ENCODE measurements at places on chromosomes 7 and 10.
A peak's percentile ranks its signal among the peaks of the same experiment; 100 is the strongest.

GRCh38 chr10:17031637-17032635 is 97.7 kb downstream of the CUBN start:
- no peak for DNase-seq

DNA sequence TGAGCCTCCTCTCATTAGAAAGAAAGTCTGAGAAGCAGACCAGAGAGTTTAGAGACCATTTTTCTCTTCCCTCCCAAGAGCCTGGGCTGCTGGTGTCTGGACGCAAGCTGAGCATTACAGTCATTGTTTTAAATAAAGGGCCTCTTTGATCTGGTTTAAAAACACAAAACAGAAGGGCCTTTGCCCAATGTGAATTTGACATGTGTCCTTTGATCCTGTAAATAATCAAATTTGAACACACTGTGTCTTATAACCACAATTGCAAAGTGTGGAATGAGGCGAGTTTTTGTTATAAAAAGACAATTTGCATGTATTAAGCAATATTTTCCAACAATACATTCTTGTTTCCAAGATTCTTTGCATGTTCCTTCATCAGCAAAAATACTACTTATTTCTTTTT is 158.5 kb downstream of the C7orf25 start:
- no peak for DNase-seq

DNA sequence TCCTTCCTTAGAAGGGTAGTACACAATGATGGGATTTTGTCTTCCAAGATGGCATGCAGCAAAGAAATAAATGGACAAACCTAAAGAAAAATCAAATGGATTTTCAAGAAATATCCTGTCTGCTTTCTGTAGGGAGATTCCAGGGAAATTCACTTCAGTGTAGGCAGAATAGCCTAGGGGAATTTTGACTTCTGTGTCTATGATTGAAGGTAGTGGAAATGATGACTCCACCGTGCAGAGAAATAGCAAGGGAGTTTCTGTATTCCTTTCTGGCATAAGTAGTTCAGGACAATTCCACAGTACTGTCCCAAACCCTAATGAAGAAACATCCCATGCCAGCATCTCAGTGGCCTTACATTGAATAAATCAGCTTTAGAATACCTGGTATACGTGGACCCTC is 9.5 kb downstream of the ATOH7 start:
- no peak for DNase-seq

- no peak for DNase-seq
These were observed 158.9 kb downstream of the ELMO1 start for GRCh38 chr7:37289781-37290180.

DNA sequence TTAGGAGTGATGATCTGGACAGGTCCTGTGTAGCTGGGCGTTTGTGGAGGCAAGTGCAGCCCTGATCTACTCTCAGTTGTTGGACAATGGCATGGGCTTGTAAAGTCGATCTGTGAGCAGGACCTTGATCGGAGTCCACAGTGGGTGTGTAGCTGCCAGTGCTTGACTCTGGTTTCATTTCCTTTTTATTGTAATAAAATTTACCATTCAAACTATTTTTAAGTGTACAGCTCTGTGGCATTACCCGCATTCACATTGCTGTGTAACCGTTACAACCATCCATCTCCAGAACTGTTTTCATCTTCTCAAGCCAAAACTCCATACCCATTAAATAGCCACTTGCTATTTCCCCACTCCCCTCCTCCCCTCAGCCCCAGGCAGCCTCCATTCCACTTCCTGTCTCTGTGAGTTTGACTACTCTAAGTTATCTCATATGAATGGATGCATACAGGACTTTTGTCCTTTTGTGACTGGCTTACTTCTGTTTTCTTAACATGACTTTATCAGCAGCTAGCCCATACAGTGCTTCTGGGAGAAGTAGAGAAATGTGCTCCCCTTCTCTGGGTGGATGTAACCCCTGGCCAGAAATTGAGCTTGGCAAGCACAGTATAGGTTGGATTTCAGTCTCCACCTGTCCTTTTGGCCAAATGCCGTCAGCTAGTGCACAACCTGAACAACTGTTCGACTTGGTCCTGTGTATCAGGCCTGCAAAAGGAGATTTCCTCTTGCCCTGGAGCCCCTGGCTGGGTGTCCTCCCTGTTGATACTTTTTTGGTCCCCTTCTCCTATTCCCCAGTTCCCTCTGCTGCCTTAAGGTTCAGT is 180.0 kb downstream of the LRMDA start:
- no peak for DNase-seq

DNA sequence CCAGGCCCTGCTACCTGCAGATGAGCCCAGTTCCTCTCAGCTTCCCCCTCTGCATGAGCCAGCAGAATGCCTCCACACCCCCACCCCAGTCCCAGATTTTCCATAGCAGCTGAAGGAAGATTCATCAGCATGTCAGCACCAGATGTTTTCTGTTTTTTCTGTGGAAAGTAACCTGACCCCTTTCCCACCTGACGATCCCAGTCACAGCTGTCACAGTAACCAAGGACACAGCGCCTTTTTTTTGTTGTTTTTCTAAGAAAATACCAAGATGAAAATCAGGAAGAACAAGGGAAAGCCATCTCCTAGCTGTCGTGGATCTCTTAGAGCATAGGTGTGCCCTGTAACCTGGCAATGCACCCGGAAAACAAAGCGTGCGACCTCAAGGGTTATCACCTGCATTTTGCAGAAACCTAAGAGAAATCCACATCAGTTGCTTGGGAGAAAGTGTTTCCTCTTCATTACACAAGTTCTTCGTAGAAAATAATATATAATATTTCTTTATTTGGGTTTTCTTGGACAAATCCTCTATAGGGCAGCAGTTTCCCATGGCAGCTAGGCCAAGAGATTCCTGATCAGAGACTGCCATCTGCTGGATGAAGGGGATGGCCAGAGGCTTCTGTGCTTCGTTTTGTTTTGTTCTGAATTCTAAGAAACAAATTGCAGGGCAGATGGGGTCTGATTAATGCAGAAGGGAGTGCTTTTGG is 401.9 kb downstream of the TNS3 start:
- peak; percentile 89 for DNase-seq

- DNase-seq, result no peak
These were observed 66.5 kb upstream of the SVIL start for GRCh38 chr10:29701306-29701705.

DNA sequence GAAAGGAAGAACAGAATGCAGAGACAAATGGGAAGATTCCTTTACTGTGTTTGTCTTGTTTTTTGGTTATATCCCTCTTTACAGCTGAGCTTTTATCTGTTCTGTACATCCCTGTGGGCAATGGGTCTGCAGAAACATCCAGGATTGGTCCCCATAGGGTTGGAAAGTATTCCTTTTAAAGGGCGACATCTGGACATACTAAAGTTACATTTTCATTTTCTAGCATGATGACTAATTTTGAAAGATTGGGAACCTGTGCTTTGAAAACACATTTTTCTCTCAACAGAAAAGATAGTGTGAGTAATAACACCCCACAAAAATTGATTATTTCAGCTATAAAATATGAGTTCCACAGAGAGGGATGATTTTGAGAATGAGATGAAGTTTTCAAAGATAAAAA is 435.8 kb downstream of the GPAM start:
- DNase-seq, result no peak

DNA sequence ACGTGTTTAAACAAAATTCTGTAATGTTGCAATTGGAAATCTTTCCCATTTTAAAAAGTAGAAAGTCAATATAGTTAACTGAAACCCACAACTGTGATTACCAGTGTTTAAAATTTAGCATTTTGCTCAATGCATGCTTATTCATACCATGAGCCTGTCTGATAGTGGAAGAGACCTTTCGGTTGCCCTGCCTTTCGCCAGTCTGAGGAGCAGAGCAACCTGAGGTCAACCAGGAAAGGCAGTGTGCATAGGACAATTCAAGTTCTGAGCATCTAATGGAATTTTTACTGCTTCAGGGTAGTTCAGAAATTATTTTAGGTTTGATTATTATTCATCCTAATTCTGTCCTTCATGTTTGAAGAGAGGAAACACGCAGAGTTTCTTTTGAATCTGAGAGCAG is 100.8 kb downstream of the CUBN start:
- DNase-seq, result no peak

GRCh38 chr7:122416336-122416735 is 111.8 kb upstream of the FEZF1 start:
- no peak for DNase-seq

GRCh38 chr7:37713613-37714012 is 30.0 kb downstream of the GPR141 start:
- DNase-seq, result no peak

DNA sequence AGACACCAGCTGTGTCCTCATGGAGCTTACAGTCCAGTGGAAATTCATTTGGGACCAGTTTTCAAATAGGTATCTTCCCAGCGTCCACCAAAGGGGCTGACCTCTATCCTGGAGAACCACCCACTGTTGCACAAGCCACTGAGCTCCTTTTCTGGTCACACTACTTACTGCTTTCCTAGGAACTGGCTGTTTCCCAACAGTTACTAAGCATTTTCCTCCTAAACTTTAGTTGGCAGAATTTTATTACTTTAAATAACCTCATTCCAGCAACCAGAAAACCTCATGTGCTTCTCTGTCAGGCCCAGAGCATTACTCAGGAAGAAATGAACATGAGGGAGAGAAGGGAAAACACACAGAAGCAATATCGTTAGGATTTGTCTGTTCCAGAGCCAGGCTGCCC is 183.1 kb downstream of the GPAM start:
- no peak for DNase-seq

DNA sequence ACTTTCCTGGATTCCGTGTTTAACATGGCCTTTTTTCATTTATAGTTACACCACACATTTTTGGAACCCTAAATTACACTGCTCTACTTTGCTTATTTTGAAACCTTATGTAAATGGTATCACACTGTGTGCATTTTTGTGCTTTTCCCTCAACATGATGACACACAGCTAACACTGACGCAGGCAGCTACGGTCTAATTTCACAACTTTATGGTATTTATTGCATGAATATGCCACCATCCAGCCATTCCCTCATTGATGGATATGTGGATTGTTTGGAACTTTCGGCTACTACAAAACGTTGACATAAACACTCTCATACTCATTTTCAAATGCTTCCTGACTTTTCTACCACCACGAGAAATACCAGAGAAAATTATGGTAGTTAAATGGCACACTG is 6.9 kb downstream of the PAPOLB start:
- no peak for DNase-seq

DNA sequence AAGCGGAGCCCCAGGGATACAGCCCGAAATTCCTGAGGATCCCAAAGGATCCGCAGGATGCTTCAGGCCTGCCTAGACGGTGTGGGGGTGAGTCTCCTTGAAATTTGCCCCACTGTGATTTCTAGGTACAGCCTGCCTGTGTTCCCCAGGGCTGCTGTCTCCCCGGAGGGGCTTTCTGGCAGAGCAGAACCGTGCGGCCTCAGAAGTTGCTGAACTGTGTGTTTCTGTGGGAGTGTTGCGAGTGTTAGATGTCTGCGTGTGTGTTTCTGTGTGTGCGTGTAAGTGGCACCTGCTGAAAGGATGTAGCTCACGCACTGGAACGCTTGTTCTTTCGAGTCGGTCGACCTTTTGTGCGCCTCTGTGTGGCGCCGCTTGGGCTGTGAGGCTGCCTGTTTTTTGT is 27.8 kb upstream of the ZNF273 start:
- DNase-seq, result no peak
